ENCODE measurements at places on chromosomes 16 and 17.
A peak's percentile ranks its signal among the peaks of the same experiment; 100 is the strongest.

DNA sequence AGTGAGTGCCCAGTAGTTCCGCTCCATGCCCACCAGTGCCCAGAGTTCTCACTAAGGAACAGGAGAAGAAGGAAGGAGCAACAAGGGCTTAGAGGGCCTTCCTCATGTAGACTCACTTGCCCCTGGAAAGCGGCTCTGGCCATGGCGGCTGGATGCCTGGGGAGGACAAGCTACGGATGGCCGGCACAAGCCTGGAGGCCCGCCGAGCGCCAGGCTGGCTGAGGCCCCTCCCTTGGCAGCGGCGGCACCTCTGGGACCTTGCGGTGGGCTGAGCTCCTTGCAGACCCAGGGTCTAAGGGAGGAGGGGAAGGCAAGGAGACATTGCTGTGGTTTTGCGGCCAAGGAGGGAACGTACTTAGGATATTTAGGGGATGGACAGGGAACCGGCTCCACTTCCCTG, 160.1 kb downstream of the SALL1 start:
- DNase-seq = no peak

- DNase-seq = no peak
These were observed 47.8 kb downstream of the MRC2 start for GRCh38 chr17:62675260-62675659.

- DNase-seq = no peak
These were observed 106.5 kb downstream of the SPAG9 start for GRCh38 chr17:51014129-51014528.

GRCh38 chr17:65560628-65561451, 608 bp downstream of the AXIN2 start:
- peak; percentile 52 for DNase-seq

- no peak for DNase-seq
These were observed 2.1 kb downstream of the MGAT5B start for GRCh38 chr17:76870377-76870714.

DNA sequence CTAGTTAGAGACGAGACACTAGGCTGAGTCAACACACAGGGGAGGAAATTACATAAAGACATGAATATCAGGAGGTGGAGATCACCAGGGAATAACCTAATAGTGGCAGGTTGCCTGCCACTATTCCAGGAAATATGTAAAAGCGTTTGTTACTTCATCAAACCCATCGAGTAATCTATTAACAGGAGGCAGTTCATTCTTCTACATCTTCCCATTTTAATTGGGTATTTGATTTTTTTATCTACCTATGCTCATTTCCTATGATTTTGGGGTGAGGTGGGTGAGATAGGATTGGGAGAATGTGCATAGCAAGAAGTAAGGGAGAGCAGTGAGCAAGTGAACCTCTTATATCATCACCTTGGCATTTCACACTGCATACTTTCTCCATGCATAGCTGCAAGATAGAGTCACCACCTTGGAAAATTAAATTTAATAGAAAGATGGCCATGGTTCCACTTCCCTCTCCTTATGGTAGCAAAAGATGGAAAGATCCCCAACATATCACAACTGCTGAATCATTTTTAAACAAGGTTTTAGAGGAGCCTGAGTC, 312.2 kb downstream of the TMEM114 start:
- no peak for DNase-seq

DNA sequence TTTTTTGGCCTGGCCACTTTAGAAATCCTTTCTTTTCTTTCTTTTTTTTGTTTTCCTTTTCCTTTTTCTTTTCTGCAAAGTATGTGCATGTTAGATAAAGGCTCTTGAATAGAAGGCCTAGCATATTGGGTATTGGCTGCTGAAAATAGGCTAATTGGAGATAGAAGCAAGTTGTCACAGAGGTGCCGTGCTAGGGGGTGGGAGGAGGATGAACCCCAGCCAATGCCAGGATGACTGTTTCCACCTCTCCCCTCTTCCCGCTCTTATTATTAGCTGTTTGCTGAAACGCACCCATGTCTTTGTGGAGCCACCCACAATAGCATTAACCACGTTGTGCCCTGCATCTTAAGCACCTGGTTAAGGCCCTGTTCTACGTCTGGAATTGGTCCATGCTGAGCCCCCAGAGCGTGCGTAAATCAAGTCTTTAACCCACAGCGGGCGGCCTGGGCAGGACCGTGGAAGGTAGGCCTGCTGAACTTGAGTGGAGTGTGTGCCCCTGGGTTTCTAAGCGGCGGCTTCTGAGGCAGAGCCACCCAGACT, 123.6 kb downstream of the MSI2 start:
- no peak for DNase-seq

DNA sequence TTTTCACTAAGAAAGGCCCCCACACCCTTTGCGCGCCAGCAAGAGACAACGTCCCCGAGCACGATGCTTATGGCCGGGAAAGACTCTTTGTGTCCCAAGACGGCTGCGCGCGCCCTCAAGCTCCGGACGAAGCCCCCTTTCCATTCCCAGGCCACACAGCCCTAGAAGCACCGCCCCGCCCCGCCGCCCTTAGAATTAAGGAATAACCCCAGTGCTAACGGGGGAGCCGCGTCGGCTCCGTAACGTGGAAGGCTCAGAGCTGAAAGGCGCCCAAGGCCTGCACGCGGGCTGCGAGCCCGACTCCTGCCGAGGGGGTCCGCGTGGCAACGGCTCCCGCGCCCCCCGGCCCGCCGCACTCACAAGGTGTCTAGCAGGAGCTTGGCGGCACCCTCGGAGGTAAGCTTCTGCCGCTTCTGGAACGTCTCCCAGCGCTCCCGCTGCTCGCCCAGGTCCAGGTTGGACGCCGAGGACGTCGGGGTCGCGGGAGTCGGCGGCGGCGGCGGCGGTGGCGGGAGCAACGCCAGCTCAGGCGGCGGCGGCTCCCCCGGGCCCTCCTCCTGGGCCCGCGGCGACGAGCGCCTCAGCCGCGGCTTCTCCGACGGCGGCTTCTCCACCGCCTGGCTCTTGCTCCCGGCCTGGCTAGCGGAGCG, 477 bp downstream of the CENPV start:
- peak; percentile 18 for DNase-seq

GRCh38 chr17:79956853-79957252, 78.8 kb downstream of the TBC1D16 start:
- no peak for DNase-seq

DNA sequence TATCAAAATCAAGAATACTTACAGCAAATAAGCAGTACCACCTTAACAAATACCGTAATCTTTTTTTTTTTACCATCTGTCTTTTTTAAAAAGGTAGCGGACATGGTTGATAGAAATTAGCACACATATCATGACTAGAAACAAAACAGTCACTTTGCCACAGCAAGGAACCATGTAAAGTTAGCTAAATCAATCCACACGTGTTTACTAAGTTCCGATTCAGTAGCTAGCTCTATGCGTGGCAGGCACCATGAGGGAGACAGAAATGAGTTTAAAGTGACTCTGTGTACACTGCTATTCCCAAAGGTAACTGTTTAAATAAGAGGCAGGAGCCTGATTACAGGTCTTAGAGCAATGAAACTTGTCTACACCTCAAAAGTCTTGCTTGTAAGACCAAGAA, 108.6 kb downstream of the XYLT1 start:
- no peak for DNase-seq

DNA sequence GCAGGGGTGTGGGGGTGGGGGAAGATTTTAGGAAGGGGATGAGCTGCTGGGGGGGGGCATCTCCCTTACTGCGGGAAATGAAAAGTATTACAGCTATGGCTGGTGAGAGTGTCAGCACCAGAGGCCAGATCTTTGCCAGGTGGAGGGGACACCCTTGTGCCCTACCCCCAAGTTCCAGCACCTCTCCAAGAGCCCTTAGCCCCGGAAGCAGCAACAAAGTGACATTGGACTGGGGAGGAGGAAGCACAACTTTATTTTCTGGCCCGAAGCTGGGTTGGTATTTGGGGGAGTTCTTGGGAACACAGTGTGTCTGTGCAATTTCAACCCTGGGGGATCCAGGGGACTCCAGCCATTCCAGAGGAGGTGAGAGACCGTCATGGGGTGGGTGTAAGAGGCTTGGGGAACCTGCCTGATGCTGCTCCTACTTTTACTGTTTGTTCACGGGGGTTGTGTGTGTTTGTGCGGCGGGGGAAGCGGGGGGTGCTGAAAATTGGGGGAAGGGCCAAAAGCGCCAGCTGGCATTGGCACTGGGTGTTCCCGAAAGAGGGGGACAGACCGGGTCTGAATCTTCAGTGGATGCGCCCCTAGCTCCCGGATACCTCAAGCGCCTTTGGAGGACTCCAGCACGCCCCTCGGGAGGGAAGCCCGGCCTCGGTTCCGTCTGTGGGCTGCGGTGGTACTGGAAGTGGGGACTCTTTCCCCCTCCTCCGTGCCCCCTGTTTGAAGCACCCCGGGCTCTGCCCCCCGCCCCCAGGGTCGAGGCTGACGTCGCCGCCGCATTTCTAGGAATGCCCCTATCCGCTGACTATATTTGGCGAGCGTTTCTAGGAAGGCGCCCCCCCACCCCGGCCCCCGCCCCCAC, 230.3 kb downstream of the MRTFB start:
- no peak for DNase-seq

GRCh38 chr17:56320443-56320842, 167.2 kb downstream of the ANKFN1 start:
- DNase-seq = no peak

- DNase-seq = no peak
These were observed 5.1 kb downstream of the MT4 start for GRCh38 chr16:56569971-56570370.

- DNase-seq = no peak
These were observed 45.6 kb upstream of the LCMT1 start for GRCh38 chr16:25065899-25066298.

- DNase-seq = no peak
These were observed 43.8 kb downstream of the SLC6A2 start for GRCh38 chr16:55699616-55700015.

DNA sequence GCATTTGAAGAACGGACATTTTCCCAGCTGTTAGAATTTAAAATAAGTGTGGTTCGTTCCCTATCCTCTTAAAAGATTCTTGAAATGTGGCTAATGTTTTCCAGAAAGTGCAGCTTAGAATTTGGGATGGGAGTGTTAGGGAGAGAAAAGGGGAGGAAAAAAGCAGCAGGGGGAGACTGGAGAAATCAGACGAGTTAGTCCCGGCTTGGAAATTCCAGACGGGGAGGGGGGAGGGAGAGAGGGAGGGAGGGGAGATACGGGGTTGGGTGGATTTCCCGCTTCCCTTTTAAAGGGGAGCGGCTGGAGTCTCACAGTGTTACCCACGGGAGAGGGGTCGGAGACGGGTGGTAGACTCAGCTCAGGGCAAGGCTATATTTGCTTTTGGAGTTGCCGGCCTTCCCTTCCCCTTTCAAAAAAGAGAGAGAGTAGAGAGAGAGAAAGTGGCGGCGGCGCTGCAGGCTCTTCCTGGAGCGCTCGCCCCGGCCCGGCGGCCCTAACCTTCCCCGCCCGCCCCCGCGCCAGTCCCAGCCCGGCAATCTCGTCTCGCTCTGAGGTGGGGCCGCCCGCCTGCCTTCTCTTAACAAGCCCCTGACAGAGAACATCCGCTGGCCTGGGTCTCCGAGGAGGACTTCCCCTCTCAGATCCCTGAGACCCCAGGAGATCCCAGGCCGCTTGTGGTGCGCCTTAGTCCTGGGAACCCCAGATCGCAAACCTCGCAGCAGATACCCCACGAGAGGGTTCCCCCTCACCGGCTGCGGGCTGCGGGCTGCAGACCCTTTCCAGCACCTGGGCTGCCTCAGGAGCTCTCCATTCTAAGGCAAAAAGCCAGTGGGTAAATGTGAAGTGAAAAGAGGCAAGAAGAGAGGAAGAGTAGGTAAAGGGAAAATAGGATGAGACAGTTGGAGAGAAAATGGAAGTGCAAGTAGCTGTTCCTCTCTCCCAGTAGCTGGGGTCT, 6.6 kb downstream of the IGF2BP1 start:
- DNase-seq = no peak

DNA sequence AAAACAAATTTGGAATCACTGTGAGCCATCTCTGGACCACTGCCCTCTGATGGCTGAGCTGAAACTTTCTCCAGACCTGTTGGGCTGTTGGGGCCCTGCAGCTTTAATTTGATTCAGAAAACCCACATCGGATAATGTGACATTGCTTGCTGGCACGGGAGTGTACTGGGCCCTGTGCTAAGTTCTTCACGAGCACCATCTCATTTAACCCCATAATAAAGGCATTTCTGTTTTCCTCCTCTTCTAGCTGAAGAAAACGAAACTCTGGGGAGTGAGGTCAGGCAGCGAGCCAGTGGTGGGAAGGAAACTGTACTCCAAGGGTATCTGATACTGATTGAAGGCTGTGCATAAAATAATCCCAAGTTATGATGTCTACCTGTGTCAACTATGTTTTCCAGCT, 34.5 kb upstream of the TNRC6A start:
- DNase-seq = no peak

DNA sequence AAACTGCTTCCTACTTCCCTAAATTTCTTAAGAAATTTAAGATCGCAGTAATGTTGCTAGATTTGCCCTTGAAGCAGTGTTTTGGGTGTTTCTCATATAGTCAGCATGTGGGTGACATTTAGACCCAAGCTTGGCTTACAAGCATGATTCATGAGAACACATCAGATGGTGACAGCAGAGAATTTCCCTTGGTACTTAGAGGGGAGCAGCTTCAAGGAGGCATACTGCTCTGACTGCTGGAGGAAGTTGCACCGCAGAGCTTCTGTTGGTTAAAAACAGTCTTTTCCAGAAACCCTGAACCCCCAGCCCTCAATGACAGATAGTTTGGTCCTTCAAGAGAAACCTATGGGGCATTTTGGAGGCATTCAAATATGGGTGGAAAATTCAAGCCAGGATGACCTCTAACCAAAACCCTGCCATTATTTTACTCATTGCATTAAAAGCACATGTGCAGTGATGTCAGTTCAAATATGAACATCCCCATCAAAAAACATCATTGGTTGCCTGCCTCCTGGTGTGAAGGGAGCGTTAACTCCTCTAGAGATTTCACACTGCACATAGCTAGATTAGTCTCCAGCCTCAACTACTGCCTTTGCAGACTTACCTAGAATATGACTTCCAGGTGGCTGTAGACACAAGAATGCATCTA, 201.5 kb upstream of the CACNG5 start:
- DNase-seq = peak; percentile 75

DNA sequence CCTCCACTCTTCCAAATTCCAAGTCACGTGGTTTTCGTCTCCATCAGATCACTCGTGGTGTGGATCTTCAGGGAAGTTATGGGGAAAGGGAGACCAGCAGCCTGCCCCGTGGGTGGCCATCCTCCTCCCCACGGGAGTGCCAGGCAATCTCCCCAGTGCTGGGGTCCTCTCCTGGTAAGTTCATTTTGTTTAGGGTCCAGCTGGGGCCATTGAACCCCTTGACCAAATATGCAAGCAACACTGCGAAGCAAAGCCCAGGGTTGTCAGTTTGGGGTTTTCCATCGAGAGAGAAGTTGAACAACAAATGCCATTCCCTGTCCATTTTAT, 4.1 kb upstream of the LCMT1 start:
- no peak for DNase-seq

- DNase-seq = no peak
These were observed 403.1 kb upstream of the CDH11 start for GRCh38 chr16:65524997-65525396.

- peak; percentile 93 for DNase-seq
These were observed at the start of gene KRABD2 for GRCh38 chr17:8376271-8377067. Gene KRABD2 (minus strand): TSS chr17:8376704.

DNA sequence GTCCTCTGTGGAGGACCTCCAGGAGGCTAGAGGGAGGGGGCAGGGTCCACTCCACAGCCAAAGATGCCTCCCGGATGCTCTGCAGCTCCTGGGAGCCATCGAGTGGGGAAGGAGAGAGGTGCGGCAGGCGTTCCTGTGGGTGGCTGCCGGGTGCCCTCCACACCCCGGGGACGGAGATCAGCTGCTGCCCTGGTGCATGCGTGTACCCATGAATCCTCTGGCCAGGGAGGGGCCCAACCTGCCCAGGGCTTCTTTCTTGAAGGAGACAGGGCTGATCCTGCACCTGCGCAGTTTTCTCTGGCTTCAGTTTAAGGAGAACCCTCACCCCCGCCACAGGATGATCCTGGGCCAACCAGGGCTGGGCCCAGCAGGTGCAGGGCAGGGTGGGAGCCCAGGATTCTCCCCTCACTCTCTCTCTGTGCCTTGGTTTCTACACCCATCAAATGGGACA, 33.5 kb upstream of the DOC2B start:
- no peak for DNase-seq
